Hematopoietic multipotent progenitor cell treated with erythropoietin and hydrocortisone succinate and interleukin-3 and kit ligand, for 6 days (in vitro differentiated cells): ENCODE measurements at places on chromosomes 6 and 20.
A peak's percentile ranks its signal among the peaks of the same experiment; 100 is the strongest.

DNA sequence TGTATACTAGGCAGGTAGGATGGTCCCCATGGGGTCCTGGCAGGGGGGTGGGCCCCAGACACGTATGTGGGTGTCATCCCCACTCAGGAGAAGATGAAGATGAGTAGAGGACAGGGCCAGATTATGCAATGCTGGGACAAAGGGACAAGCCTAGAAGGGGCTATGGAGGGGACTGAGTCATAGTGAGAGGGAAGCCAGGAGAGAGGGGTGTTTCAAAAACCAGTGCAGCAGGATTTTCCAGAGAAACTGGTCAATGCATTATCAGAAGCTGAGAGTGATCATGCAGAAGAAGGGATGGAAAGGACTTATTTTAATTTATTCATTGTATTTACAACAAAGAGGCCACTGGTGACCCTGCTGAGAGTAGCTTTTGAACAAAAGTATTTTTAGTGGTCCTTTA is 74.0 kb downstream of the PPP1R3G start:
- DNase-seq: no peak

GRCh38 chr6:143213859-143214376 is 153.2 kb downstream of the AIG1 start:
- no peak for DNase-seq

DNA sequence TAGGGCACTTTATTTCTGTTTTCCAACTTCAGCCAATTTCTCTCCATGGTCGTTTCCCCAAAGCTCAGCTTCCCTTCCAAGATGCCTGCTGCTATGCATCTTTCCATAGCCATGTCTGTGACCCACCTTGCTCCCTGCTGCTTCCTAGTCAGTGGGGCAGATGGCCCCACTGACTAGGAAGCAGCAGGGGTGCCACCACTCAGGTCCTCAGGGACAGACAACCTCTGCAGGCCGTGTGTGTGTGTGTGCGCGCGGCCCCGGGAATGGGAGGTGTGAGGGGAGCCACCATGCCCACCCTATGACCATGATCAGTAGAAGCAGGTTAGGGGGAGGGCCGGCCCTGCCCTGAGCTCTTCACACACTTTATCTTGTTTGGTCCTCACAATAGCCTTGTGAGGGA is 2.7 kb upstream of the IP6K3 start:
- DNase-seq: no peak

DNA sequence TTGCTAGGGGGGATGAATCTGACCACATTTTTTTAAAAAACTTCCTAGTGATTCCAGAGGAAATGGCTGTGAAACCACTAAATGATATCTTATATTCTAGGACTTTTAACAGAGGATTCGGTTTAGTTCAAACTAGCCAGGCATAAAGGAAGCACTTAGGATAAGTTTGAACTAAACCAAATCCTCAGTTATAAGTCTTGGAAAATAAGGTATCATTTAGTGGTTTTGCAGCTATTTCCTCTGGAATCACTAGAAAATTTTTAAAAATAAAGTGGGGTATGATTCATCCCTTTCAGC is 327.9 kb upstream of the QKI start:
- no peak for DNase-seq

GRCh38 chr6:90167514-90168379 is 128.9 kb downstream of the BACH2 start:
- no peak for DNase-seq

GRCh38 chr6:138944412-138944811 is 43.6 kb downstream of the REPS1 start:
- no peak for DNase-seq

GRCh38 chr6:51098791-51099190 is 280.1 kb downstream of the TFAP2B start:
- no peak for DNase-seq

DNA sequence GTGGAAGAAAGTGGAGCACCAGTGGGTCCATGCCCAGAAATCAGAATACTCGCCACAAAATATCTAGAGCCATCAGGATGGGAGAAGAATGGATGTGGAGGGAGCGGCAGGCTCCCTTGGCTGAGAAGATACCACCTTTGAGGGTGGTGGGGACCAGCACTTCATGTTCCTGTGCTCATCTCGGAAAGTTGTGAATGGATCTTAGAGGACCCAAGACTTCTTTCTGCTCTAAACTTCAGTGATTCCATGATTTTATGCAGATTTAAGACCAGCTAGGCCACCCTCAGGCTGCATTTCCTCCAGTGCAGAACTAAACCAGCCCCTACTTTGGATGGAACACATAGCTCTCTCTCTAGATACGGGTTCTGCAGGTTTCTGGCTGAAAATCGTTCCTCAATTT is 416.5 kb downstream of the CDC5L start:
- DNase-seq: no peak

DNA sequence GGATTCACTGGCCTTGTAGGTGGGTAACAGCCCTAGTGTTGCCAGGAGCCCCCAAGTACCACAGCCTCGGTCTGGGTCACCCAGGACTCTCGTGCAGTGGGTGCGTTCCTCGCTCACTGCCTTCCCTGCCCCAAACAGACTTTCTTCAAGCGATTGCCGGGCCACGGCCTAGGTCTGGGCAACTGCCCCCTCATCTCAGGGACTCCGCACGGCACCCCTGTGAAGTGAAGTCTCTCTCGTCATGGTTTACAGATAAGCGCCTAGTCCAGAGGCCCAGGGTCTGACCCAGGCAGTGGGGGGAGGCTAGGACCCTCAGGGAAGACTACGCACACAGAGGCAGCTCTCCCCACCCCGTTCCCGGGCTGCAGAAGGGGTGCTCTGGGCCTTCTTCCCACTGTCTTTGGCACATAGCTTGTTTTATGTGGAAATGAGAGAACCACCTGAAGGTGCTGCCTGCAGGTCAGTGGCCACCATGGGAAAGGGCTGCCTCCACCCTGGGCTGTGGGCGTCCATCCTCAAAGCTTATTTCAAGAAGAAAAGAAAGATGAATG is 220.8 kb downstream of the ERMARD start:
- DNase-seq: no peak

GRCh38 chr6:135739288-135739687 is 112.2 kb upstream of the PDE7B start:
- DNase-seq: no peak

DNA sequence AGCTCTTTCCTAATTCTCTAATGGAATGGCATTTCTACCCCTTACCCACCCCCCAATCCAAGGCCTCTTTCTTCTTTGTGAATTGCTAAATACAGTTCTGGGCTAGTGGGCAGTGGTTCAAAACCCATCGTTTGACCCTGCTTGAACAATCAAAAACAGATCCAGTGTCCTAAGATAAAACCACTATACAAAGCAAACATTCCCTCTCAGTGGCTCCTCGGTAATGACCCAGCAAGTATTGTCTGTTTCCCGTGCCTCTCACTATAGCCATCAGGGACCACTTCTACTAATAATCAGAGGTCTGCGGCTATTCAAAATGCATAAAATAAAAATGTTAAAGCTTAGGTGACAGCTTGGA is 143.5 kb upstream of the AKAP12 start:
- no peak for DNase-seq

- no peak for DNase-seq
Measured at GRCh38 chr6:22530506-22530905, 38.9 kb upstream of the HDGFL1 start.

DNA sequence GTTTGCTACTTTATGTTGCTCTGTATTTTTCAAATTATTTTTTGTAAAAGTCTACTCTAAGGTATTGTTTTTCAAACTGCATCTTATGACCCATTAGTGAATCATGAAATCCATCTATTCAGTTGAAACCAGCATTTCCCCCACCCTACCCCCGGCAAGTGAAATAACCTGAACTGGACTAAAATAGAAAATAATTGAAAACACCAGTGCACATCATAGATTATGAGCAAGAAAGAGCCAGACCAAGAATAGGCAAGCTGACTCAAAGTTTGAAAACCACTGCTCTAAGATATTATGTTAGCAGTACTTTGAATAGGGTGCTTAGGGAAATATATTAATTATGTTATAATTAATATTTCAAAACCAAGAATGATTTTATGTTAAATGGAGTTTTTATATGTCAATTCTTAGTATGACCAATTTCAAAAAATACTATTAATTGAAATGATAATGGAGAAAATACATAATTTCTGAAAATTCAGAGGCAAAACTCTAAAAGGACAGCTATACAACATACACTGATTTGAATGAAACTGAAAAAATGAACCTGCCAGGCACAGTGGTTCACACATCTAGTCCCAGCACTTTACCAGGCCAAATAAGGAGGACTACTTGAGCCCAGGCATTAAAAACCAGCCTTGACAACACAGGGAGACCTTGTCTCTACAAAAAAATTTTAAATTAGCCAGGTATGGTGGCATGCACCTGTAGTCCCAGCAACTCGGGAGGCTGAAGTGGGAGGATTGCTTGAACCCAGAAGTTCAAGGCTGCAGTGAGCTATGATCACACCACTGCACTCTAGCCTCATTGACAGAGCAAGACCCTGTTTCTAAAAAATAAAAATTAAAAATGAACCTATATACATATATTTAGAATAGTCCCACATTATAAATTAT is 112.0 kb downstream of the CDK19 start:
- no peak for DNase-seq

DNA sequence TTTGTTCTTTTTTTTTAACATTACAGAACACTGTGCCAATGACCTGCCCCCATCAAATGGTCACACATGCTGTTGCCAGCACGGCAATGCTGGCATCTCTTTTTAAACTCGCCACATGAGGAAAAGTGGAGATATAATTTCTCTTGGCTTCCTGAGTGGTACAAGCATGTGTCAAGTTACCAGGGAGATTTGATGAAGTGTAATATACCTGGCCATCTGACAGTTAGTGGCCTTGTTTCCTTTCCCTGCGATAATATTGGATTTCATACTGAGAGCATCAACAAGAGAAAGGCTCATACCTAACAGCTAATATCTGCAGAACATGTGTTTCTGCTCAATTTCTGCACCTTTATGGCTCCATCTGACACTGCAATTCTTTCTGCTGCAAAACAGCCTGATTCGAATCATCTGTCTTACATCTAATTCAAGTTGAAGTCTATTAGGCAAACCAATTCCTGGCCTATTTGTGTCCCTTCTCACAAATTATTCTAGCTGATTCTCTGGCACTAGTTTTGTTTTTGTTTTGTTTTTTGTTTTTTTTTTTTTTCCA is 519.5 kb downstream of the PREX1 start:
- DNase-seq: no peak

DNA sequence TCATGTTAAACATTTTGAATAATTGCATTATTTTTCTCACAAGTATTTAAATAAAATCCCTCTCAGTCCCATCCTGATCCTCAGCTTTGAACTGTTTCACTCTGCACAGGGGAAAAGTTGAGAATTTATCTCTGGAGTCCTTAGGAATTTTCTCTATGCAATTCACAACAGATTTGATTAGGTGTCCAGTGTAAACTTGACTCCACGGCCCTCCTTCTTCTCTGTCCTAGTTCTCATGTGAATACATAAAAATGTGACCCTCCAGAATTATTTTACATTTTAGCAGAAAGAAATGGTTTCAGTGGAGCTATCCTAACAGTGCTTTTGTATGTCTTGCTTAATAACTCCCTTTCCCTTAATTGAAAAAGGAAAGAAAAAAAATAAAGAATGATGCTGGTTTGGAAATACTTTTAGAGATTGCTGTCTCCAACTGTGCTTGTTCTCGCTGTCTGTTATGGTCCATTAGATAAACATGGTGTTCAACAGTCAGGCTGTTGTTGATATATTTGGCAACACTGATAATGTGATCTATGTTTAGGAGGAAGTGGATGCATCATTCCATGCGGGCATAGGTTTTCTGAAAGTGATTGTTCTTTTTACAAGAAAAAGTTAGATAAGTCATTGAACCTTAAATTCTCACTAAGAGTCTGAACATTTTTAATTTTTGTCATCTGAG is 599.4 kb upstream of the CITED2 start:
- peak; percentile 59 for DNase-seq

- DNase-seq: peak; percentile 10
Measured at GRCh38 chr6:134632024-134632423, 314.1 kb upstream of the SGK1 start.

- no peak for DNase-seq
Measured at GRCh38 chr6:78936515-78936914, 69.2 kb downstream of the IRAK1BP1 start.

DNA sequence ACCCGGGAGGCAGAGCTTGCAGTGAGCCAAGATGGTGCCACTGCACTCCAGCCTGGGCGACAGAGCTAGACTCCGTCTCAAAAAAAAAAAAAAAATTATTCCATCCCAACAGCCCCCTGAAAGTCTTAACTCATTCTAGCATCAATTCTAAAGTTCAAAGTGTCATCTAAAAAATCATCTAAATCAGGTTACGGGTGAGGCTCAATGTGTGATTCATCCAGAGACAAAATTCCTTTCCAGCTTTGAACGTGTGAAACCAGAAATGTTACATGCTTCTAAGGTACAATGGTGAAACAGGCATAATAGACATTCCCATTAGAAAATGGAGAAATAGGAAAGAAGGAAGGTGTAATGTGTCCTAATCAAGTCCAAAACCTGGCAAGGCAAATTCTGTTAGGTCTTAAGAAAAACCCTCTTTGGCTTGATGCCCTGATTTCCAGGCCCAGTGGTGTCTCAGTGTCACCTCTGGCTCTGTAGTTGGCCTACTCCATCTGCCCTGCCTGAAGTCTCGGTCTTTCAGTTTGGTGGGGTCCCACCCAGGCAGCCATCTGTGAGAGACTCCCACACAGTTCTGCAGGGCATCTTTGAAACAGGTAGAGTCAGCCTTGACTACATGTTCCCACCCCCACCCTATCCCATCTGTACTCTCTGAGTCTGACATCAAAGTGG is 43.5 kb downstream of the HFE start:
- no peak for DNase-seq

- DNase-seq: peak; percentile 55
Measured at GRCh38 chr6:13614126-13614925, 809 bp upstream of the NOL7 start.

DNA sequence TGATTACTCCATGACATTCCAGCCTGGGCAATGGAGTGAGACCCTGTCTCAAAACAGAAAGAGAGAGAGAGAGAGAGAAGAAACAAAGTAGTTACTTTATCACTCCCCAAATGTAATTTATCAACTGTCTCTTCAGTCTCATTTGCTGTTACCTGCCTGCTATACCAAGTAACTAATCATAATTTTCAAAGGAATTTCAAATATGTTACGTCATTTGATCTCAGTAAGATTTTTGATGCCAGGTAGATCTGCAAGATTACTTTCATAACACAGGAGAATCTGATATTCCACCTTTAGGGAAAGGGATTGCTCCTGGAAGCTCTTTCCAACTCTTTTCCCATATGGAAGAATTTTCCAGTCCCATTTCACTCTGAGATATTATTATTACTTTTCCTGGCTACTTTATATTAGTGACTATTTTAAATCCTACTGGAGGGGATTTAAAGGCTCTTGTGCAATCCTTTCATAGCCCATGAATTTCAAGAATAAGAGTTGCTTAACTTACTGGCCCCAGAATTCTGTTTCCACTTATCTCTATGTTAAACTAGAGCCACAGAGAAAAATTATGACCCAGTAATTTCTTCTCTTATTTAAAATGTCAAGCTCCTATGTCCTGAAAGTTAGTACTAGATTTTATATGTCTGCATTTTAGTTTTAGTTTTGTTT is 390.2 kb upstream of the FLRT3 start:
- DNase-seq: no peak
